ENCODE measurements at places on chromosomes 12 and 14.

GRCh38 chr12:52657250-52657902 is 5.4 kb upstream of the KRT2 start:
- no peak for DNase-seq

DNA sequence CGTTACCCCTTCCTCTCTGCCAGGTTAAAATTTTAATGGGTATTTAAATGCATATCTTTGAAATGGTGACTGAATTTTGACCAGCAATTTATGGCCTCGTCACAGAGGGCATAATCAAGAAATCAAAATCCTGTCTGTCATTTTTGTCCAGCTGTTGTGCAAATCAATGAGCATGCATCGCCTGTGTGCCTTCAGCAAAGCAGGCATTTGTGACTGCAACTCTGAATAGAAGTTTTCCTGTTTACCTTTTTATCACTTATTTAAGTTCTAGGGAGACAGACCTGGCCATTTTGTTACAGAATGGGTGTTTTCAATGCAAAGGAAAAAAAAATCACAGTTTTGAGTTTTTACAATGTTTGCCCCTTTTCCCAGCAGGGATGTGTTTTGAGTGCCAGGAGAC is 107.4 kb downstream of the PPM1A start:
- no peak for DNase-seq

GRCh38 chr14:79511146-79511545 is 700.2 kb downstream of the DIO2 start:
- no peak for DNase-seq

DNA sequence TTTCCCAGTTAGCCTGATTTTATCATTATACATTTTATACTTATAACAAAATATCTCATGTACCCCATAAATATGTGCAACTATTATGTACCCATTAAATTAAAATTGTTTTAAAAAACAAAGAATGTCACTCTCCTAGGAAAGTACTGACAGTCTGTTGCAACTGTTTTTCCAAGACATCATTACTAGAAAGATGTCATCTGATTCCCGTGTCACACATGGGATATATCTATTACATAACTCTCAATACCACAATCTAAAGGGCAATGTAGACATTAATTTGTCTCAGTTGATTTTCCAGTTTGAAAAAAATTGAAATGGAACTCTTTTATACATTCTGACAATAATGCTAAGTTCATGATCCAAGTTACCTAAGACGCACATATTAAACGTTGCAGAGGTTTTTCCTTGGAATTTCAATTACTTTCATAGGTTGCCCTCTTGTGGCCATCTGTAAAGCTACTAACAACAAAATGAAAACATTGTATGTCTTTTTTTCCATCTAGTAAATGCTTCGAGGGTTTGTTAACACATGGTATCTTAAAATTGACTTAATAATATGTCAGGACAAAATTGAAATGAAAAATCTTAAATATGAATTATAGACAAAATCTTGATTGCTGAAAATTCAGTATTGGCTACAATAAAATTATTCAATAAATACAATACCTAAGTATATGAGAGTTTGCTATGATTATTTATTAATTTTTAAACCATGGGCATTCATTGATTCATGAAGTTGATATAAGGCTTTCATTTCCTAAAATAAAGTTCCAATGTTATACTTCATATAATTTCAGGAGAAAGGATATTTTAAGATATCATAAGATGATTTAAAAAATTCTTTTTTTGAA is 131.6 kb downstream of the PPFIA2 start:
- peak; percentile 45 for DNase-seq

DNA sequence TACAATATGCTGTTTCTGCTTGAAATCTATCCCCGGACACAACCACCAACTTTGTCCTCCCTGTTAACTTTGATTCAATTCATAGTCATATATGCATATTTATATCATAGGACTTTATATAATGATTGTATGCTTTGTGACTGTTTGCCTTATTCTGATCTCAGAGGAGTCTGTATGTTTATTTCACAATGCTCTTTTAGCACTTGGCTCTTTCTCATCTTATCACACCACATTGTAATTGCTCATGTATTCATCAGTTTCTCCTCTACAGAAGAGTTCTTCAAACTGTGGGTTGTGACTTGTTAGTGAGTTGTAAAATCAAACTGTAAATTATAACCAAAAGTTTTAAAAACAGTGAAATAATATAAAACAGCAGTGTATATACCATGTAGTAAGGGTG is 21.7 kb upstream of the PPM1A start:
- DNase-seq = no peak

- peak; percentile 44 for DNase-seq
Measured at GRCh38 chr12:97535582-97535981, 73.0 kb downstream of the RMST start.

- peak; percentile 42 for DNase-seq
Measured at GRCh38 chr12:59844750-59845149, 248.9 kb downstream of the SLC16A7 start.

DNA sequence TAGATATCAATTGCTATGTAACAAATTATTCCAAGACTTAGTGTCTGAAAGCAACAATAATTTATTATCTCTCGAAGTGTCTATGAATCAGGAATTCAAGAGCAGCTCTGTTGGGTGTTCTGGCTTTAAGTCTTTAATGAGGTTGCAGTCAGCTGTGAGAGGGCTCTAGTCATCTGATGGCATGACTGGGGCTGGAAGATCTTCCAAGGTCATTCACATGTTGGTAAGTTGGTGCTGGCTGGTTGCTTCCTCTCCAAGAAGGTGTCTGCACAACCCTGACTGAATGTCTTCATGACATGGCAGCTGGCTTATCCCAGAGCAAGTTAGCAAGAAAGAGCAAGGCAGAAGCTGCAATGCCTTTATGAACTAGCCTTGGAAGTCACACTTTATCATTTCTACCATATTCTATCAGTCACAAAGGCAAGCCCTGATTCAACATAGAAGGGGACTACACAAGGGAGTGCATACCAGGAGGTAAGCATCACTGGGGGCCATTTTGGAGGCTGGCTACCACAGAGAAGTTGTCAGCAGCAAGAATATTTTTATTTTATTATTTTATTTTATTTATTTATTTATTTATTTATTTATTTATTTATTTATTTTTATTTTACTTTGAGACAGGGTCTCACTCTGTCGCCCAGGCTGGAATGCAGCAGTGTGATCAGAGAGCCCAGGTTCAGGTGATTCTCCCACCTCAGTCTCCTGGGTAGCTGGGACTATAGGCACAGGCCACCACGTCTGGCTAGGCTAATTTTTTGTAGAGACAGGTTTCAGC is 7.6 kb upstream of the SLC38A2 start:
- no peak for DNase-seq

- DNase-seq = peak; percentile 86
Measured at GRCh38 chr14:99879401-99880295, 86.4 kb downstream of the EML1 start.

Data from fibroblast of skin of right quadriceps (primary cell).